Stimulated activated CD8-positive, alpha-beta memory T cell treated with anti-CD3 and anti-CD28 coated beads, Interleukin-4, amount 100 ng/mL, for 48 hours (primary cell): ENCODE measurements at places on chromosomes 3 and 15.

- DNase-seq: no peak
Observed at GRCh38 chr3:132008837-132009236, 26.0 kb downstream of the CPNE4 start.

- no peak for DNase-seq
Observed at GRCh38 chr3:9784965-9785364, 7.3 kb downstream of the TADA3 start.

GRCh38 chr3:185740133-185740532 is 84.7 kb downstream of the IGF2BP2 start:
- DNase-seq: no peak

DNA sequence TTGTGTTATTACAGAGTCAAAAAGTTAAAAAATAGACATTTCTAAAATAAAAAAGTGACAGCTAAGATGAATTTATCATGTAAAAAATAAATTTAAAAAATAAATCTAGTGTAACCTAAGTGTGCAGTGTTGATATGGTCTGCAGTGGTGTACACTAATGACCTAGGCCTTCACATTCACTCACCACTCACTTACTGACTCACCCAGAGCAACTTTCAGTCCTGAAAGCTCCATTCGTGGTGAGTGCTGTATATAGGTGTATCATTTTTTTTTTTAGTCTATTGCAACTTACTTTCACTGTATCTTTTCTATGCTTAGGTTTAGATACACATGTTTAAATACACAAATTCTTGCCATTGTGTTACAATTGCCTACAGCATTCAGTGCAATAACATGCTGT is 459.4 kb upstream of the ROBO1 start:
- DNase-seq: no peak

DNA sequence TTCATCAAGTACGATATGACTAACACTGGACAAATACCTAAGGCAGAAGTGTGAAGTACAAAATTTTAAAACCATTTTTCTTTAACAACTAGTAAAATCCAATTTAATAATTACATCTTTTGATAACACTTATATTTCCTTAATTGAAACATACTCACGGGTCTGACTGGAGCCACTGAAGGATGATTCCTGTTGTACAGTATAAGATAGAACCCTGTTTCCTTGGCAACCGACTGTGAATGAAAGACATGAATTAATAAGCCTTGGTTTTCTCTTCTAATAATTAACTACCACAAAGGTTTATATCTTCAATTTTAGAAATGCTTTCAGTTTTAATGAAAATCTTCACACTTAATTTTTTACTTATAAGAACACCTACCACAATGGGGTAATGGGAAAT is 19.4 kb downstream of the DHX36 start:
- DNase-seq: no peak

DNA sequence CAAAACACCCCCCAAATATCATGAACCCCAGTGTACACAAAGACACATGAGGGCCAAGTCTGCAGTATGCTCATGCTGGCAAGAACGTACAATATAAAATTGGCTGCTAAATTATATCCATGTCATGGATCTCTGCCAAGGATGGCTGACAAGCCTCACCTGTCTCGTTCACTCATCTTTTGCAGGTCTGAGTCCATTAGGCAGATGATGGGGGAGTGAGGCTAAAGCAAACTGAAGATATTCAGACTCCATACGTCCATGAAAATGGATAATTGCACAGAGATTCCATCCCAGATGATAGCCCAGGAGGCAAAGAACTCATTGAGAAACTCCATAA is 122.3 kb upstream of the PTPRG start:
- no peak for DNase-seq

DNA sequence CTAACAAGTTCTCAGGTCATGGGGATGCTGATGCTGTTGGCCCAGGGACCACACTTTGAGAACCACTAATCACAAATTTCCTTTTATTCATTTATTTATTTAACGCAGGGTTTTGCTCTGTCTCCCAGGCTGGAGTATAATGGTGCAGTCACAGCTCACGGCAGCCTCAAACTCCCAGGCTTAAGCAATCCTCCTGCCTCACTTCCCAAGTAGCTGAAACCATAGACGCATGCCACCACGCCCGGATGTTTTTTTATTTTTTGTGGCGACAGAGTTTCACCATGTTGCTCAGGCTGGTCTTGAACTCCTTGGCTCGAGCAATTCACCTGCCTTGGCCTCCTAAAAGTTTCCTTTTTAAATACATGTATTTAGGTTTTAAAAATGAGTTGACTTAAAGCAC is 20.7 kb upstream of the ISLR2 start:
- DNase-seq: no peak

- DNase-seq: no peak
Observed at GRCh38 chr3:57157545-57157944, 7.6 kb downstream of the IL17RD start.

GRCh38 chr3:57135964-57136719 is 29.0 kb downstream of the IL17RD start:
- DNase-seq: no peak

GRCh38 chr3:85862893-85863455 is 904.2 kb downstream of the CADM2 start:
- no peak for DNase-seq

DNA sequence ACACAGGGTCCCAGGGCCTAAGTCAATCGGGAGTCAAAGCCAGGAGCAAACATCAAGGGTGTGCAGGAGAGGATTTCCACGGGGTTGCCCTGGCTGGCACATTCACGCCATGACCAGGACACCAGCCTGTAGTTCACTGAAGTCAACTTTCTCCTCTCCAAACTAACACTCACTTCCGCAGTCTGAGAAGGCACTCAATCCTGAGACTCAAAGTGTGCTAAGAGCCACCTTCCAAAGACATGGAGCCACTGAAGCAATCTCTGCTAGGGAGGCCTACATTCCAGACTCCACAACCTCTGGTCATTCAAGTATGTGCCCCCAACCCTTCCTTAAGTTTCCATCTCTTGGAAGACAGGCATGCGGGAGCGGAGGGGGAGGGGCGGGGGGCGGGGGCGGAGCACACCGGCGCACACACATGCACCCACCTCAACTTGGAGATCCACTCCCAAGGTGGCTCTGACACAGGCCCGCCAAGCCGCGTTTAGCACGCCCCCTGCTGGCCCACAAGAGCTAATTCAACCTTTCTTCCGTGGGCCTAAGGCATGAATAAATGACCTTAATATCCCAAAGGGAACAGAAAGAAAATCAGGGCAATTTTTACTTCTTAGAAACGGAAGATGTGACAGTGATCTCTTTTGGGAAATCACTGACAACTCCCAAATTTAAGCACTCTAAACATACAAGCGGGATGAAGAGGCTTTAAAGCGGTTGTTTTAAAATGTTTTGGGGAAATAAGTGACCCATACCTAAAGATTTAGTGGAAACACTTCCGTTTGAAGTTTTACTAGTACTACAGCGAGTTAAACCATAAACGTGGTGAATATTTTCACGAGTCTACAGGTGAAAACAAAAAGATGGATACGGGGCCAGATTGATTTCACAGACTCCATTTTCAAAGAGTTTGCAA is 162.5 kb upstream of the CHRNA7 start:
- DNase-seq: peak; percentile 71

GRCh38 chr15:101482526-101483371 is 6.8 kb downstream of the PCSK6 start:
- no peak for DNase-seq

DNA sequence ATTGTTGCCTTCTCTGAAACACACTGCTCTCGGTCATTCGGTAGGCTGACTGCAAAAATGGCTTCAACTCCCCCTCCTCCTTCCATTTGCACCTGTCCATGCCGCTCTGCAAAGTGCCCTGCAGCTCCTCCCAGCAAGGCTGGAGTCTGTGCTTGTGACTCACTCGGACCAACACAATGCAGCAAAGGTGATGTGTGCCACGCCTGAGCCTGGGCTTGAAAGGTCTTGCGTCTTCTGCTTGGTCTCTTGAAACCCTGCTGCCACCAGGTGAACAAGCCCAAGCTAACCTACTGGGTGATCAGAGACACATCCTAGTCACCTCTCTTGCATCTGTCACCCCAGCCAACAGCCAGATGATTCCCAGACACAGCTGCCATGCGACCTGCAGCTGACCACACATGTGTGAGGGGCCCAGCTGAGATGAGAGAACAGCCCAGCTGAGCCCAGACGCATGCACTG is 71.1 kb downstream of the MGLL start:
- DNase-seq: no peak

GRCh38 chr3:182793663-182794454 is 555 bp downstream of the ATP11B start:
- DNase-seq: peak; percentile 59

DNA sequence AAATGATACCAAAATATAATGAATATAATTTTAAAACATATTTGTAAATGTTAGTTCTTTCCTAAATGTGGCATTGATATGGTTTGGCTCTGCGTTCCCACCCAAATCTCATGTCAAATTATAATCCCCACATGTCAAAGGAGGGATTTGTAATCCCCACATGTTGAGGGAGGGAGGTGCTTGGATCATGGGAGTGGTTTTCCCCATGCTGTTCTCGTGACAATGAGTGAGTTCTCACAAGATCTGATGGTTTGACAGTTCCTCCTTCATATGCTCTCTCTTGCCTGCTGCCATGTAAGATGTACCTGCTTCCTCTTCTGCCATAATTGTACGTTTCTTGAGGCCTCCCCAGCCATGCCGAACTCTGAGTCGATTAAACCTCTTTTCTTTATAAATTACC is 12.0 kb downstream of the CGGBP1 start:
- no peak for DNase-seq

DNA sequence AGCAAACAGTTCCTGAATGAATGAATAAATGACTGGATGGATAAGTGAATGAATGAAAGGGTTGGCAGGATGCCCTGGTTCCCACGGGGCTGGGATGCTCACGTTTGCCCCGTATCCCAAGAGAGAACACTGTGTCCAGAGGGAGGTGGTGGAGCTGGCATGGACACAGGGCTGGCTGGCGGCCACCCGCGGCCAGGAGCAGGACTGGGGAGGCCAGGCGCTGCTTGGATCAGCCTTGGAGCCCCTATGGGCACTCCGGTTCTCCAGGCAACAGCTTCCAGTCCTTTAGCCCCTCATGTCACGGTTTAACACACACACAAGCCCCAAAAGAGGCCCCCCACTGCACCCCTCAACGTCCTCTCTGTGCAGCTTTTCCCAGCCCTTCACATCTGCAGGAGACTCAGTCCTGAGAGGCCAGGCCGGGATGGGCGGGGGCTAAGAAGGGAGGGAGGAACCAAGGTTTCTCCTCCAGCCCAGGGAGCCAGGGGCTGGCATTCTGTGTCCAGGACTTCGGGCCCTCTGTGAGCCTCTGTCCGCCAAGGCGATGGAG is 86.0 kb upstream of the ALDH1L1 start:
- DNase-seq: no peak

GRCh38 chr3:141561426-141562034 is 74.7 kb downstream of the RASA2 start:
- peak; percentile 38 for DNase-seq

- DNase-seq: no peak
Observed at GRCh38 chr15:98899272-98900021, 108.1 kb downstream of the PGPEP1L start.

DNA sequence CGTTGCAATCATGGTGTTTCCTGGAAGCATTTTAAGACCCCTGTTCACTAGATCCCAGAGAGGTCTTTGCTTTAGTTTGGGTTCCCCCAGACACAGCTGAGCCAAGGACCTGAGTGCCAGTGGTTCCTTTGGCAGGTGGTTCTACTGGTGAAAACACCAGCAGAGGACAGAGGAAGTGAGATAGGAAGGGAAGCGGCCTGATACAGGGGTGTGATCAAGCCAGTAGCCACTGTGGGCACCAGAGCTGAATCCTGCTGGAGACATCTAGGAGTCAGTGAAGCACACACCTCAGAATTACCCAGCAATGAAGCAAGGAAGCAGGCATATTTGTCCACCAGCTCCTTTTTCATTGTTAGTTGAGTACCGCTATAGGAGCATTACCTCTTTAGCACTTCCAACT is 243.2 kb upstream of the NR2E3 start:
- no peak for DNase-seq

- no peak for DNase-seq
Observed at GRCh38 chr3:186964071-186964470, 33.7 kb downstream of the ST6GAL1 start.

DNA sequence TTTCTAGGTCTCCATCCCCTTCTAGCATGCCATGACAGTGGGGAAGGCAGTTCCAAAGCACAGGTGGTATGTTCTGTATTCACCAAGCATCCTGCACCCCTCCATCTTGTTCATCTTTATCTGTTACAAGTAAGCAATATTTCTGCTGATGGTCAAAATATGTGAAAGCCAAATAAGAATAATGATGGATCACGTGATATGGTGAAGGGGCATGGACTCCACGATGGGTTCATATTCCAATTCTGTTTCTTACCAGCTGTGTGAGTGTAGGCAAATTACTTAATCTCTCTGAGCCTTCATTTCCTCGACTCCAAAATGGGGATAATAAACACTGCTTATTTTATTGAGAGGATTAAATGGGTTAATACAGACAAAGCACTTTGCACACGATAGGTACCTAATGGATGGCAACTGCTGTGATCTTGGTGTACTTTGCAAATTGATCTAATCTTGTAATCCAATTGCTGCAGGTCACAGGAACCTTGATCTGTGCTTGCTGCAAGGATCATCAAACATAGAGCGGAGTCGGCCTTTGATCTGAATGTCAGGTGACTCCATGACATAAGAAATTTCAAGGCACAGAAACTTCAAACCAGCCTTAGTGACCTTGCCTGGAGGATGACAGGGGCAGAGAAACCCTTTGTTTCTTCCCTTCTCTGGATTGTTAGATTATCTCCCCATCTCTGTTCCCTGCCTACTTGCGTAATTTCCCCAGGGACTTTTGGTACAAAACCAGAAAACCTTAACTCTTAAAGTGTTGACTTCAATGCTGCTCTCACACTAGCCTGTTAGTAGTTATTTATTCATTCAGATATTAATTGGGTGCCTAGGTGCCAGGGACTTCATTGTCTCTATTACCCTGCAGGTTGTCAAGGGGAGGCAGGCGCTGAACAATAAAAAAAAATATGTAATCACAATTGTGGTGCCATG is 25.8 kb downstream of the SIAH2 start:
- DNase-seq: no peak

DNA sequence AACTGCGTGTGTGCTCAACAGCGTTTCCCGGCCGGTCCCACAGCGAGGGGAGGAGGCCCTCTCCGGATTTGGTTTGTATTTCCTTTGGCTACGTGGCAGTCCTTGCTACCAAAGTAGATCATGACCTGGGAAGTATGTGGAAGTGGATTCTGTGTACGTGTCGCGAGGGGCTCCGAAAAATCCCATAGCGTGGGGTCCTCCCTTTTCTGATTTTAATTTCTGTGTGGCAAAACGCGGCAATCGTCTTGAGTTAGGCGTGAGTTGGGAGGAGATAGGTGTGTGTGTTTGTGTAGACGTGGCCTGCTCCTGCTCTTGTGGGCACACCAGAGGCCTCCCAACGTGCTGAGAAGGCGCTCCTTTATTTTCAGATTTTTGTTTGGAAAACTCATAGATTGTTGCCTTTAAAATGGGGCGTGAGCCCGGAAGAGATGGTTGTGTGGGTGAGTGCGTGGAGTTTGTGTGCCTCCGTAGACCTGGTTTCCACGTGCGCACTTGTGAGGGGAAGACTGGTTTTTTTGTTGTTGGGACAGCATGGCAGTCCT is 1.2 kb downstream of the TRIM71 start:
- no peak for DNase-seq

GRCh38 chr3:113507501-113508067 is 7.4 kb downstream of the SPICE1 start:
- no peak for DNase-seq
